ENCODE measurements at places on chromosomes 1 and 21.

GRCh38 chr1:235326719-235327558, 1.0 kb downstream of the ARID4B start:
- DNase-seq: no peak

DNA sequence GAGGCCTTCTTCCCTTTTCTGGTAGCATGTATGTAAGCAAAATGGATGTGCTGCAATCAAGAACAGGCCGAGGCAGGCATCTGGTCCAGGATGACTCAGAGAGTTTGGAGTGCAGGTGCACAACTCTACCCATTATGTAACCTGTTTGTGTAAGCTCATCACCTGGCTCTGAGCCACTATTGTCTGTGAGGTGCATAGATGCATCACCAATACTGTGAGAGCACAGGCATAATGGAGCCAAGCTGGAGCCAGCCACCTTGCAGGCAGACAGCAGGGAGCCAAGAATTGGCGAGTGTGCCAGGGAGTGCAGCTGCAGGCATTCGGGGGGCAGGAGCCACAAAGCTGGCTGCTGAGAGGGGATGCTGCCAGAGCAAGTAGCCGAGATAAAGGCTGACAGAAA, 549.9 kb upstream of the RGS18 start:
- DNase-seq: no peak

- DNase-seq: no peak
Observed at GRCh38 chr1:8747879-8748825, 69.3 kb downstream of the RERE start.

DNA sequence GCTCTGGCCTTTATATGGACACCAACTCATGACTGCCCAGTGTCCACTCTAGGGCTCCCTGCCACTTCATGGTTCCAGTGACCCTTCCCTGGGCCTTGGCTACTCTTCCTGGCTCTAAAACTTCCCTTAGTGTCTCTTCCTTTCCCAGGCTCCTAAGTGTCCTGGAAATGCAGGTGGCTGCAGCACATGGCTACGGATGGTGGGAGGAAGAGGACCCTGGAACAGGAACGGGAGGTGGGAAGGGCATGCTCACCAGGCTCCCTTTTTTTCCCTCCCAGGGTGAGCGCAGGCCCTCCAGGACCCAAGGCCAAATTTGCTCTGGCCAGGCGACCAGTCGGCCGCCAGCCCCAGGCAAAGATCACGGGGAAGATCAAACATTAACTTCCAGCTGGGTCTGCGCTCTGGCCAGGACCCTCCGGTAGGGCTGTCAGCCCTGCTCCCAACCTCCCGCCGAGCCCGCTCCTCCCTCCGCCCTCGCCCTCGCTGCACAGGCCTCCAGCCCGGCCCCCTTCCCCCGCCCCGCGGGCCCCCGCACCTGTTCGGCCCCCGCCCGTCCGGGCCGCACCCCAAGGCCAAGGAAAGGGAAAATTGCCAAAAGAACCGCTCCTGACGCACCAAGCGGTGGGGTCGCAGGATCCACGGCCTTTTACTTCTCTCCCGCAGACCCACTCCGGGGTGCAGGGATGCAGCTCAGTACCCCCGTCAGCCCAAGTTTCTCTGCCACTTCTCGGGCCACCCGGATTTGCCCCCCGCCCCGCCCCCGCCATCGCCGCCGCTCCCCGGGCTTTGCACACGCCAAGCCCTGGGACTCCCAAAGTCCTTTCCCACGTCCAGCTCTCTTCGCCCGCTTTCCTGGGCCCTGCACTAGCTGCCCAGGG, 894 bp downstream of the TCEA3 start:
- no peak for DNase-seq

DNA sequence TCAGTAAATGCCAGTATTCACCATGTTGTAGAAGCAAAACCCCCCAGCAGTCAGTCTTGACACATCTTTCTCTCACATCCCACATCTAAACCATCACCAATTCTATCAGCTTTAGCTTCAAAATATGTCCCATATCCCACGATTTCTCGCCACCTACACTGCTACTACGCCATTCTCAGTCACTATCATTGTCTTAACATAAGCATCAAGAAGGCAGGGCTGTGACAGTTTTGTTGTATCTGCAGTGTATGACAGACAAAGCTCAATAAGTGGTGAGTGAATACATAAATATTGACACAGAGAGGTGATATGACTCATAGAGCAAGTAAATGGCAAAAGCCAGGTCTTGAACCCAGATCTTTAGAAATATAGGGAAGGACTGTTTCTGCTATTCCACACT, 59.9 kb downstream of the JAK1 start:
- no peak for DNase-seq

- no peak for DNase-seq
Observed at GRCh38 chr21:37117204-37117603, 44.1 kb downstream of the TTC3 start.

DNA sequence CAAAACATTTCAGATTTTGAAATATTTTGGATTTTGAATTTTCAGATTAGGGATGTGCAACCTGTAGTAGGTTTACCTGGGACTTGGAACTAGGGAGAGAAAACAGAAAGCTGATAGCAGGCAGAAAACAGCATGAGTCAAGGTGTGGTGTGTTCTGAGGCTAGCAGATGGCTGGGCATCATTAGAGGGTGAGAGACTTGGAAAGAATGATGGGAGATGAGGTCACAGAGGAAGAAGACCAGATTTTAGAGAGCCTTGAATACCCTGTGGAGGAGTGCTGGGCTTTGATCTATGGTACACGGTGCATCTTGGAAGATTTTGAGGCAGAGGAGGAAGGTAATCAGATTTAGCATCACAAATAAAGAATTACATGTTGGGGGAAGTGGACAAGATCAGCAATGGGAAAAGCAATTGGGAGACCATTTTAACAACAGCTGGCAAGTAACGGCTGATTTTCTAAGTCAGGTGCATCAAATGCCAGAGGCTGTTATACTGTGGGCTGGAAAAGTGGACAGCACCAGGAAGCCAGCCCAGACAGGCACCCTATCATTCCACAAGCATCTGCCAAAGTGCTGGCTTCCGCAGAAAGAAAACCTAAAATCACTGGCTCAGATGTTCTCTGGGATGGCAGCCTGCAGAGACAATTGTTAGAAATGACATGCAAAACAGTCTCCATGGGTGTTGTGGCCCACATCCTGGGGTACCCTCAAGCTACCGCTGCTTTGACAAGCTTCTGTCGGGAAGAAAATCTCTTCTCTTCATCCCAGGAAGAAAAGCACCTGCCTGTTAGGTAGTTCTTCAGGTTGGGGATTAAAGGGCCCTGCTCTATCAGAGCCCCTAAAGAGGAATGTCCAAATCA, 30.9 kb upstream of the CAMK1G start:
- no peak for DNase-seq

DNA sequence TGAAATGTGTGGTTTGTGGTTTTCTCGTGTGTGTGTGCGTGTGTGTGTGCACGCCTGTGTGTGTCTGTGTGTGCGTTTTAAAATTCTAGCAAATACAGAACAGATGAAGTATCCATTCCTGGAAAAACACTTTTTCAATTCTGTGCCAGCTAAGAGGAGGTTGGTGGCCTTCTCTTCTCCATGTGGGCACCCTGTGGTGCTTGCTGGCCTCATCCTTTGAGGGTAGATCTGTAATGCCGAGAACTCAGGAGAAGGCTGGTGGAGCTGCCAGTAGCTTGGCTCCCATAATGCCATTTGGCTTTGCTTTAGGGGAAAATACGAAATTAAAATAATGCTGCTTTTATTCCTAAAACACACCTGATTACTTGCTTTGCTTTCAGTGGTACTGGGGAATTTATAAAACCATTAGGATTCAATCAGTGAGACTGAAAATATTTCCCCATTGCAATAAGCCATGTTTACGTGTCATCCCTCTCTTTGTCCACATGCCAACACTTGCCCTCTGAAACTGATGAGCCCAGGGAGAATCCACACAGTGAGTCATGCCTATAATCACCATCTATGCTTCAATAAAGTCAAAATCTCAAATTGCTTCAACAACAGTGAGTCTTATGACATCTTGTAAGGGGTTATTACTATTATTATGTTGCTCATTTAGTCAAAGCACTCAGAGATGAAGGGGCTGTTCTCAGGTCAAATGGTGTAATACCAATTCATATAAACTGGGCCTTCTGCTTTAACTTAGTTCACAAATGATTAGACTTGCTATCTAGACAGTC, 39.2 kb downstream of the ABCA4 start:
- peak; percentile 70 for DNase-seq

- DNase-seq: no peak
Observed at GRCh38 chr1:118254001-118254400, 69.0 kb upstream of the SPAG17 start.

DNA sequence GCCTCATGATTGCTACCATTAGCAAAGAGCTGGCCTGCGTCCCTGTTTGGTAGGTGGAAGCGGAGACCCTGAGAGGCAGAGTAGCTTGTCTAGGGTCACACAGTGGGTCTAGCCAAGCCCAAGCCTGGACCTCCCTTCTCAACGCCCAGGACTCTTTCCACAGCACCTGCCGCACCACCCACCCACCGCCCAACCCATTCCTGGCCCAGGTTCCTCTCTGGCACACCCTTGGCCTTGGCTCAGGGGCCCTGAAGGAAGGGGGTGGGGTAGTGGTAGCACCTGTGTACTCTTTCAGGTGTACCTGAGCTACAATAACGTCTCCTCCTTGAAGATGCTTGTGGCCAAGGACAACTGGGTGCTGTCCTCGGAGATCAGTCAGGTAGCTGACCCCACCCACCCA, 19.3 kb downstream of the FAM151A start:
- DNase-seq: no peak

DNA sequence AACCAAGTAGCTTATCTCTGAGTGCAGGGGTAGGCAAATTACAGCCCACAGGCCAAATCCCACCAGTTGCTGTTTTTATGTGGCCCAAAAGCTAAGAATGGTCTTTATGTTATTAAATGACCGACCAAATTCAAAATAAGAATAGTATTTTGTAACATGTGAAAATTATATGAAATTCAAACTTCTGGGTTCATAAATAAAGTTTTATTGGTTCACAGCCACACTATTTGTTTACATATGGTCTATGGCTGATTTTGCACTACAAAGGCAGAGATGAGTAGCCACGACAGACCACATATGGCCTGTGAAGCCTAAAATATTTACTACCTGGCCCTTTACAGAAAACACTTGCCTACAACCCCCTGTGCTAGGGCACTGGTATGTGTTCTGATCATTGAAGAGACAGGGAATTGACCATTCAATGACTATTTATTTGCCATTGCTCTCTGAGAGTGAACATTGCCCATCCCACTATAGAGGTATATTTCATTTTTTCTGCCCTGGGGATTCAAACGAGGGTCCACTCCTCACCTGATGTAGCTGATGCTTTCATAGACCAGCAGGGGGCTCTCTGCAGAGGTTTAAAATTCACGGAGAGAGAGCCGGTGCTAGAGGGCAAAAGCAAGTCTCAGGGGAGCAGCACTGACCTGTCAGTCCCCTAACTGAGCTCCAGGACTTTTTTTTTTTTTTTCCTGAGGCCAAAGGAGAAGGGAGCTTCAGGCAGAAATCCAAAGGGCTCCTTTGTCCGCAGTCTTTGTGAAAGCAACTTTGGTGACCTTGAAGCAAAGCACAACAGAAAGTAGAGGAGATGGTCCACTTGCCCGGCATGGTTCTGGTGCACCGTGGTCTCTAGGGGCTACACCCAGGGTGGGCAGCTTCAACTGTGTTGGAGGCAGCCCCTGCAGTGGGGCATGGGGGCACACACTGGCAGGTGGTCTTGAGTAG, 7.3 kb upstream of the GNL2 start:
- DNase-seq: peak; percentile 24

GRCh38 chr21:18153063-18153462, 91.6 kb upstream of the CHODL start:
- peak; percentile 0 for DNase-seq

DNA sequence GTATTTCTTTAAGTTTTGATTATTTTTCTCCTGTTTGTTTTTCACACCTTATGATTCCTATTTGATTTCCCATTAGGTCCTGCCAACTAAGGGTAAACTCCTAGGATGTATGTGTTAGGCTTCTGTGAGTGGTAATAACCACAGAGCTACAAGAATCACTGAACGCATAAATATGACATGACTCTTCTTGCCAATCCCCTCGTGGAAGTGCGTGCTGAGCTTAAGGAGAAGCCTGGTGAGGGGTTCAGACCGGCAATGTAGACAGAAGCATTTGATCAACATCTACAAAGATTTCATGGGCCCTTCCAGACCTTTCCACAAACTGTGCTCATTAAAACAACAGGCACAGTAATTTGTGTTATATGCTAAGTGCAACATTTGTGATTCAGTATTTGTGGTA, 273.8 kb upstream of the SNX7 start:
- no peak for DNase-seq

DNA sequence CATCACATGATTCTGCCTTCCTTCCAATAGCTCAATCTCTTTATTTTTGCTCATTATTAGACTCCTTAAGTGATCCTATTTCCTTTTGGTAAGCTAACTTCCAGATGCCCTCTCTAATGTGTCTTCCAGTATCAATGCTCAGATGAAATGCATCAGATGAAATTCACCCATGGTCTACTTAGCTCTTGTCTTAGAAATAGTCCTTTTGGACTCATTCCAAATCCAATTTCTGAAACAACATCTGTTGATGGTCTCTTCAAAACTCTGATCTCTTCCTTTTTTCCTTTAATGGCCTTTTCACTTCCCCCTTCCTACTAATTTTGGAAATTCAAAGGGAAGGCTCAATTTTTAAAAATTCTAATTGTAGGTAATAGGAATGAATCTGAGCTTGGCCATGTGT, 81.1 kb upstream of the GREM2 start:
- no peak for DNase-seq

DNA sequence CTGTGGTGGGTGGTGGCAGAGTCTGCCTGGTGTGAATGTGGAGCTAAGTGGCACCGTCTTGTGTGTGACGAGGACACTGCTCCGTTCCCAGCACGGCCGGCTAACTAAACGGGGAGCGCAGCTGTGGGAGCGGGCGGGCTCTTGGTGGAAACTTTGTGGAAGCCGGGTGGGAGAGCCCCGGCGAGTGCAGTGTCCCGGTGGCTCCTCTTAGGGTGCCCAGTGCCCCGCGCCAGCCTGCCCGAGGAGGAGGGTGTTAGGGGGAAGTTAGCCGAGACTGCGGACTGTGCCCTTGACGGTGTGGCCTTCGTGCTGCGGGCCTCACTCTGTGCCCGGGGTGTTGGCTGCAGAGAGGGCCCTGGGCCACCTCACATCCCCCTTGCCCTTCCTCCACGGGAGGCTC, 9.9 kb downstream of the PEX10 start:
- no peak for DNase-seq

- DNase-seq: peak; percentile 77
Observed at GRCh38 chr1:168112673-168113305, 23.9 kb downstream of the GPR161 start.

DNA sequence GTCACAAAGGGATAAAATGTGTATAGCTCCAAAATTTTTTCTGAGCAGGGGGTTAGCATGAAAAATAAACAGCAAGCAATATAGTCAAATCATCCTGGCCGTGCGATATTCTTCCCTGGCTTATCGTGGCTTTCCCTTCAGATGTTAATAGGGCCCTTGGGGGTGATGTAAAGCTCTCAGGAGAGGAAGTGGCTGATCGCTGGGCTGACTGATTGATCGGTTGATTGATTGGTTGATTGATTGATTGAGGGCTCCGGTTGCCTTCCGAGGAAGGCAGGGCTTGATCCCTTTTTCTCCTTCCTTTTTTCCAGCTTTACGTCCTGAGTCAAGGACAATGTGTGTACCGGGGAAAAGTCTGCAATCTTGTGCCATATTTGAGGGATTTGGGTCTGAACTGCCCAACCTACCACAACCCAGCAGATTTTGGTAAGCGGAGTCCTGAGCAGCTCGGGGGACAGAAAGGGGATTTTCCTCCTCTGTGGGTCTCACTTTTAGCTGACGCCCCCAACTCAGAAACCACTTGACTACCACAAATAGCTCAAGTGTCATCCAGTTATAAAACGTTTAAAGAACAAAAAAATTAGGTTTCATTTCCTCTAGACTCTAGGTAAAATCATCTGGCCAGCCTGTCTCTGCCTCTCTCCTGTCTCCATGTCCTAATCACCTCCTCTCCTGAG, 29.5 kb downstream of the TFF3 start:
- no peak for DNase-seq

- DNase-seq: peak; percentile 79
Observed at GRCh38 chr21:32336711-32337110, 38.1 kb downstream of the MRAP start.
